HT1080 (cell line): ENCODE measurements at places on chromosomes 2 and 18. TPM values are rescaled to one million over a fixed set of nuclear protein-coding genes. Genes with fewer than 3 reads are reported as not detected.

The TEKT4 gene
- total RNA-seq = not detected in 2 replicates

The ALLC gene
- not detected in 2 replicates for total RNA-seq

The MYL1 gene
- 0.30 TPM in 1 of 2 replicates, not detected in the other for total RNA-seq

The ASB18 gene
- total RNA-seq = not detected in 2 replicates

The PIEZO2 gene
- 0.10 and 0.82 TPM in 2 replicates for total RNA-seq

The LPIN2 gene
- 5.3 and 6.6 TPM in 2 replicates for total RNA-seq

The ELOA2 gene
- not detected in 2 replicates for total RNA-seq

The FAP gene
- total RNA-seq = 0.23 TPM in 1 of 2 replicates, not detected in the other

The CBLN2 gene
- not detected in 2 replicates for total RNA-seq

The DOK1 gene
- total RNA-seq = 62.1 and 66.8 TPM in 2 replicates

The FAM228A gene
- not detected in 2 replicates for total RNA-seq
